Ovary (tissue), 10 donors: ENCODE measurements at places on chromosomes 5 and 9.

DNA sequence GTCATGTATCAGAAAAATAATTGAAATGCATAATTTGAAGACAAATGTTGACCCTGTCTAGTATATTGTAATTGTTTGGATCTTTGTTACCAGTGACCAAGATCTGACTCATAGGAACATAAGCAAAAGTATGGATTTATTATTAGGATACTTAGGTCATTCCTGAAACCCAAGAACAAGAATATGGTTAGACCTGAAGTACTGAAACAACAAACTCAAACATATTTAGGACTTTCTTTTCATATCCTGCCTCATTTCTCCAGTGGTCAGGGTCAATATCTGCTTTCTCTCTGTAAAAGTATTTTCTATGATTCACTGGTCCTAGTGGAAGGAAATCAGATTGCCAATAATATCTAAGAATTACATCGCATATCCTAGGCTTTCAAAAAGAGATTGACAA lies 1937.1 kb upstream of the WWC1 start:
- DNase-seq: no peak
- no peaks in the 10 kb centered on the region for H3K36me3 ChIP-seq
- H3K27ac ChIP-seq: no peak overlapping the region
- peaks cover 2% of the 10 kb centered on the region for H3K4me1 ChIP-seq

DNA sequence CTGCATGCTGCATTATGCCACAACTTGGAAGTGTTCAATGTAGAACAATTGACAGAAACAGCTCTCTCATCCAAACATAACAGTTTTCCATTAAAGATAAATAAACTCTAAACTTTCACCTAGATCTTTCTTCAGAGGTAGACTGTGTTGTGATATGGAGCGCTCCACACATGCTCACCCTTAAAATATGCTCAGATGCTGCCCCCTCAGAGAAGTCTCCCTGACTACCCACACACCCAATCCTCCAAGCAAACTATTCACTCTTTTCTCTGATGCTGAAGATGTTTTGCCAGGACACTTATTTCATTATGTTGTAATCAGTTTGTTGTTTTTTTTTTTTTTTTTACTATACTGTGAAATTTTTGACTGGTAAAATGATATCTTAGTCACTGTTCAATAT lies 206.6 kb upstream of the RASA1 start:
- no peaks in the 10 kb centered on the region for H3K36me3 ChIP-seq
- no peak overlapping the region for H3K27ac ChIP-seq
- H3K27me3 ChIP-seq: no peaks in the 10 kb centered on the region

DNA sequence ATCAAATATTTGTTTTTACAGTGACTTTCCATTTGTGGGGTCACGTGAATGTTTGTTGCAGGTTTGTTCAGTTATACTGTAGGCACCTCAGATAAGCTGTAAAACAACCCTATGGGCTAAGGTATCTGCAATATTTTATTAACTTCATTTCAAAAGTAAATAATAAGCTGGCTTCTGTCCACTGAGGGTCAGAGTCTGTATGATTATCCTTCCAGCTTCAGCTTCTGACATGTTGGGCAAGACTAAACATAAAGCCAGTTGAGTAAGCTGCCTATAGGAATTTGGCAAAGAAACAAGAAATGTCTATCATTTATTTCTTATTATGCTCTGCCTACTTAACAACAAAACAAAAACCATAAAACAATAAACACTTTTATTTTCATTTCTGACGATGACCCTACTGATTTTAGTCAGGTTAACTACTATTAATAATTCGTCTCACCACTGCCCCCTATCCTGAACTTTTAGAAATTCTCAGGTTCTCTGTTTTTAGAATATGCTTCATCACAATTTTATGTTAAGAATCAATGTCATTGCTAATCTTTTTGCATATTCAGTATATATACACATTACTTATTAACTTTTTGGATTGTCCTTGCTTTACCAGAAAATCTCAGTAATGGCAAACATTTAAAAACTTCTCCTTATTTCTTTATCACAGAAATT lies 413.6 kb upstream of the ADAMTSL1 start:
- no peaks in the 10 kb centered on the region for H3K4me1 ChIP-seq
- no peak for DNase-seq
- no peaks in the 10 kb centered on the region for H3K36me3 ChIP-seq
- no peak overlapping the region for H3K27ac ChIP-seq
- H3K27me3 ChIP-seq: no peaks in the 10 kb centered on the region

- H3K27ac ChIP-seq: no peak overlapping the region
- no peaks in the 10 kb centered on the region for H3K4me1 ChIP-seq
- no peak overlapping the region for H3K4me3 ChIP-seq
- DNase-seq: no peak
- no peaks in the 10 kb centered on the region for H3K27me3 ChIP-seq
- no peaks in the 10 kb centered on the region for H3K36me3 ChIP-seq
Measured at GRCh38 chr9:79382458-79382857, 189.3 kb upstream of the TLE4 start.

DNA sequence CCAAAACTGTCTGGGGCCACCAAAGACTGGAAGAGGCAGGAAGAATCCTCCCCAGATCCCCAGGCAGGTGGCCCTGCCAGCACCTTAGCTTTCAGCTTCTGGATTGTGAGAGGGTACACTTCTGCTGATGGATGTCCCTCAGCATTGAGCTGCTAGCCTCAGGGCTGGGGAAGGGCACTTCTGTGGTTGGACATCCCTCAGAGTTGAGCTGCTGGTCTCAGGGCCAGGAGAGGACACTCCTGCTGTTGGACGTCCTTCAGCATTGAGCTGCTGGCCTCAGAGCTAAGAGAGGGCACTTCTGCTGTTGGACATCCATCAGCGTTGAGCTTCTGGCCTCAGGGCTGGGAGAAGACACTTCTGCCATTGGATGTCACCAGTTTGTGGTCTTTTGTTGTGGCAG lies 83.8 kb upstream of the FCN1 start:
- no peak for DNase-seq
- no peak overlapping the region for H3K4me3 ChIP-seq
- no peaks in the 10 kb centered on the region for H3K36me3 ChIP-seq
- H3K4me1 ChIP-seq: no peaks in the 10 kb centered on the region

- no peak overlapping the region for H3K4me3 ChIP-seq
- H3K36me3 ChIP-seq: no peaks in the 10 kb centered on the region
- no peaks in the 10 kb centered on the region for H3K27me3 ChIP-seq
- H3K4me1 ChIP-seq: no peaks in the 10 kb centered on the region
- H3K27ac ChIP-seq: no peak overlapping the region
Measured at GRCh38 chr5:14569948-14570691, 11.5 kb upstream of the OTULINL start.

- no peaks in the 10 kb centered on the region for H3K36me3 ChIP-seq
- no peaks in the 10 kb centered on the region for H3K27me3 ChIP-seq
- H3K27ac ChIP-seq: no peak overlapping the region
- DNase-seq: no peak
- H3K4me1 ChIP-seq: peaks cover 14% of the 10 kb centered on the region
Measured at GRCh38 chr9:133703591-133704399, 34.4 kb downstream of the SARDH start.

DNA sequence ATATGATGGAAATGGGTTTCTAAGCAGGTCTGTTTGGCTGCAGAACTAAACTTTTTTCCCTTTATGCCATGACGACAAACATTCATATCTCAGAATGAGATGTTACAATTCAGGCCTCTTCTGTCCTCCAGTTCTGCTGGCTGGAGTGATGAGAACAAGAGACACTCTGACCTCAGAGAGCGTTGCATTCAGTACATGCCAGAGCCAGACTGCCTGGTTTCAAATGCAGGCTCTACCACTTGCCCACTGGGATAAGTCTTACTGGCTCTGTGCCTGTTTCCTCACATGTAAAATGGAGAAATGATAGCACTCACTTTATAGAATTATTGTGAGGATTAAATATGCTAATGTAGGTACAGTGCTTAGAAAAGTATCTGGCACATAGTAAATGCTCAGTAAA lies 24.8 kb upstream of the TOMM5 start:
- no peak overlapping the region for H3K4me3 ChIP-seq
- H3K36me3 ChIP-seq: no peaks in the 10 kb centered on the region
- no peaks in the 10 kb centered on the region for H3K27me3 ChIP-seq
- DNase-seq: no peak

- H3K4me3 ChIP-seq: no peak overlapping the region
- no peaks in the 10 kb centered on the region for H3K4me1 ChIP-seq
- no peak for DNase-seq
- no peak overlapping the region for H3K27ac ChIP-seq
- H3K36me3 ChIP-seq: no peaks in the 10 kb centered on the region
- no peaks in the 10 kb centered on the region for H3K27me3 ChIP-seq
Measured at GRCh38 chr5:170430866-170431437, 41.8 kb upstream of the KCNMB1 start.

GRCh38 chr5:168085261-168086031 lies 206.0 kb upstream of the WWC1 start:
- H3K4me1 ChIP-seq: peaks cover 2% of the 10 kb centered on the region
- no peaks in the 10 kb centered on the region for H3K36me3 ChIP-seq
- H3K27ac ChIP-seq: no peak overlapping the region
- H3K27me3 ChIP-seq: no peaks in the 10 kb centered on the region

GRCh38 chr5:143233031-143233430 lies 170.5 kb downstream of the NR3C1 start:
- H3K27ac ChIP-seq: no peak overlapping the region
- no peaks in the 10 kb centered on the region for H3K36me3 ChIP-seq
- no peak for DNase-seq
- H3K27me3 ChIP-seq: no peaks in the 10 kb centered on the region
- H3K4me1 ChIP-seq: no peaks in the 10 kb centered on the region

DNA sequence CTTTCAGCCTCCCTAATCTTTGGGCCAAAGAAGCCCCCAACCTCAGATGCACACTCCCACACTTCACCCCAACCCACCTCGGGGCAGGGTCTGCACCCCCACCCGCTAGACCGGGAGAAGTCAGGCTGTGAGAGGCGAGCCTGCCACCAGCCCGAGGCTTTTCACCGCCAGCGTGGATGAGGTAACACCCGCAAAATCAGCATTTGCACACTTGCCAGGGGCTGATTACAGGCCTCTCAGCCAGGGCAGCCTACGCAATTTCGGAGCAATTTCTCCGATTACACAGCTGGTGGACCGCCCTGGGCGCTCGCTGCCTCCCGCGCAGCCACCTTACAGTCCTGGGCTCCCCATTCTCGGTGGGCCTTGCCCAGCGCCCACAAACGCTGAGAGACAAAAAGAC lies 68.5 kb downstream of the FOXD1 start:
- H3K36me3 ChIP-seq: no peaks in the 10 kb centered on the region
- H3K4me3 ChIP-seq: no peak overlapping the region
- H3K27ac ChIP-seq: no peak overlapping the region
- no peaks in the 10 kb centered on the region for H3K27me3 ChIP-seq
- peaks cover 5% of the 10 kb centered on the region for H3K4me1 ChIP-seq

- H3K4me1 ChIP-seq: peaks cover 30% of the 10 kb centered on the region
- H3K27ac ChIP-seq: peak overlapping the region; percentile 60
- H3K4me3 ChIP-seq: no peak overlapping the region
- no peaks in the 10 kb centered on the region for H3K36me3 ChIP-seq
Measured at GRCh38 chr9:114216081-114216480, 60.7 kb downstream of the COL27A1 start.

- no peak overlapping the region for H3K27ac ChIP-seq
- no peaks in the 10 kb centered on the region for H3K4me1 ChIP-seq
- DNase-seq: no peak
- H3K36me3 ChIP-seq: no peaks in the 10 kb centered on the region
- H3K4me3 ChIP-seq: no peak overlapping the region
- no peaks in the 10 kb centered on the region for H3K27me3 ChIP-seq
Measured at GRCh38 chr5:159928122-159928909, 12.0 kb downstream of the ADRA1B start.

DNA sequence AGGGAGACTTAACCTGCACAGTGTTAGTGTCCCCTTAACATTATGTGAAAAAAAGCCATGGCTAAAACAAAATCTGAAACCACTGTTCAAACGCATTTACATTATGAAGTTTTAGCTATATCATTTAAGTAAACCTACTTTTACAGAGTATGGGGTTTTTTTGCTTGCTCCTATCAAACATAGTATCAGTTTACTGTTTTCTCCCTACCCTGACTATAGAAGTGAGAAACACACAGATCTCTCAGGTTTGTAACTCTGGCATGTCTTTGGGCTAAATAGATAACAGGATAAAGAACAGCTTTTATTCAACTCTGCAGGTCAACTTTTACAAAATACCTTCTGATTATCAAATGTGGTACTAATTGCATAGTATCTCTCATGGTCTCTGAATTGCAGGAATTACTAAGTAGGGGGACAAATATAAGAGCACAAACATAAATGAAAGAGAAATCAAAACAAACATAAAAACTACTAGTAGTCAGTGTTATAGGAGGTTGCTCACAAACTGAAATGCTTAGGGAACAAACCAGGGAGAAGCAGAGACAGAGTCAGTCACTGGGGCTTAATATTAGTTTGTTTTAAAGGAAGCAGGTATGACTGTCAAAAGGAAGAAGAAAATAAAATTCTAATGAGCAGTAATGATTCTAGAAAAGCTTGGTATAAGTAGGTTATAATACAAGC lies 155.8 kb downstream of the MLLT3 start:
- no peak overlapping the region for H3K27ac ChIP-seq
- H3K4me1 ChIP-seq: no peaks in the 10 kb centered on the region
- no peaks in the 10 kb centered on the region for H3K36me3 ChIP-seq
- H3K27me3 ChIP-seq: no peaks in the 10 kb centered on the region
- no peak overlapping the region for H3K4me3 ChIP-seq

- H3K27ac ChIP-seq: no peak overlapping the region
- DNase-seq: no peak
- H3K4me3 ChIP-seq: no peak overlapping the region
- H3K27me3 ChIP-seq: no peaks in the 10 kb centered on the region
- H3K4me1 ChIP-seq: no peaks in the 10 kb centered on the region
- H3K36me3 ChIP-seq: no peaks in the 10 kb centered on the region
Measured at GRCh38 chr5:152994033-152994680, 496.3 kb upstream of the GRIA1 start.

- H3K36me3 ChIP-seq: no peaks in the 10 kb centered on the region
- H3K4me3 ChIP-seq: no peak overlapping the region
- no peaks in the 10 kb centered on the region for H3K27me3 ChIP-seq
- H3K4me1 ChIP-seq: no peaks in the 10 kb centered on the region
- H3K27ac ChIP-seq: no peak overlapping the region
Measured at GRCh38 chr9:110602281-110602680, 22.7 kb upstream of the SVEP1 start.

GRCh38 chr9:135341612-135342169 lies 137.9 kb upstream of the PPP1R26 start:
- no peaks in the 10 kb centered on the region for H3K27me3 ChIP-seq
- DNase-seq: no peak
- no peak overlapping the region for H3K27ac ChIP-seq
- H3K4me1 ChIP-seq: peaks cover 9% of the 10 kb centered on the region
- no peaks in the 10 kb centered on the region for H3K36me3 ChIP-seq

DNA sequence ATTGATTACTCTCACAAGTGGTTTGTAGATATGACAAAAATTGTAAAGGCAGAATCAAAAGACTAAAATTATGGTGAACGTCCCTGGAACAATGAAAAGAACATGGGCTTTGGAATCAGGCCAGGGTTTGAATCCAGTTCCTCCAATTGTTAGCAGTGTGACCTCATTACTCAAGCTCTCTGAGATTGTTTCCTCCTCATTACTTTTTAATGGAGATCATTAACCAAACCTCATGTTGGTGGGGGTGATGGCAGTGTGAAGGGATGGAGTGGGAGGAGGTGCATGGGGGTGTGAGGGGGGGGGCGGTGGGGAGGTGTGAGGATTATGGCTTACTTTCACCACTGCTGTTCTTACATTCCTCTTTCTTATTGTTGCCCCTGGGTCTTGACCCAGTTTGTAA lies 44.1 kb upstream of the FOXE1 start:
- H3K36me3 ChIP-seq: no peaks in the 10 kb centered on the region
- DNase-seq: no peak
- no peaks in the 10 kb centered on the region for H3K4me1 ChIP-seq
- H3K27me3 ChIP-seq: no peaks in the 10 kb centered on the region

GRCh38 chr5:146765089-146765832 lies 113.3 kb downstream of the PPP2R2B start:
- DNase-seq: no peak
- H3K4me1 ChIP-seq: no peaks in the 10 kb centered on the region
- H3K27me3 ChIP-seq: no peaks in the 10 kb centered on the region
- no peak overlapping the region for H3K4me3 ChIP-seq
